Right renal pelvis (tissue), 4 donors: ENCODE measurements at places on chromosomes 7 and 10.

- no peak for DNase-seq
Measured at GRCh38 chr10:104096692-104097091, 11.0 kb upstream of the COL17A1 start.

DNA sequence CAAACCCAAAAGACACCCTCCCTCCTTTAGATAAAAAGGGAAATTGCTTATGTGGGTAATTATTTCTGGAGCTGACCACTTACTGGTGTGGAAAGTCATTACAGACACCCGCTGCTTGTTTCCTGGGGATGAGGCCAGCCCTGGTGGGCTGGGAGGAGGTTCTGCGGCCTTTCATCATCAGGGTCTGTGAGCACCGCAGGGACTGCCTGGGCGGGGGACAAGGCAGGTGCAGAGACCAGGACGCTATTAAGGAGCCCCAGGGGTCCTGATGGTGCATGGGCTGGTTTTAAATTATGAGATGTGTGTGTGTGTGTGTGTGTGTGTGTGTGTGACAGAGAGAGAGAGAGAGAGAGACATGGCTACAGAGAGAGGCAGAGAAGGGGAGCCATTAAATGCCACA is 171.2 kb downstream of the DNAJB6 start:
- DNase-seq = no peak

GRCh38 chr7:122383934-122384333 is 79.4 kb upstream of the FEZF1 start:
- no peak for DNase-seq

- DNase-seq = no peak
Measured at GRCh38 chr10:111999205-111999914, 184.2 kb downstream of the GPAM start.

DNA sequence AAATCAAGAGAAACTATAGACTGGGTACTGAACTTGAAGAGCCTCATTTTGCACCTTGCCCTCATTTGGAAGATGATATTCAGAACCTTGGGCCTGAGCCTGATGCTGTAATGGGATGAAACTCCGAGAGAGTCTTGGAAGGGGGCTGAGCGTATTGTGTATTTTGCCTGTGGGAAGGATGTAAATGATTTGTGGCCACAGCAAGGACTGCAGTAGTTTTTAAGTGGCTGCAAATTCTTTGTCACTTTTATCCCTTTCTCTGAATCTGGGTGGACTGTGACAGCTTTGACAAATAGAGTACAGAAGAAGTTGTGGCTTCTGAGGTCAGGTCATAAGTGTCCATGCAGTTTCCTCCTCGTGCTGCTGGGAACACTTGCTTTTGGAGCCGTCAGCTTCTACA is 221.2 kb downstream of the ADRA2A start:
- DNase-seq = no peak

- DNase-seq = no peak
Measured at GRCh38 chr7:16531707-16532106, 5.1 kb downstream of the LRRC72 start.

DNA sequence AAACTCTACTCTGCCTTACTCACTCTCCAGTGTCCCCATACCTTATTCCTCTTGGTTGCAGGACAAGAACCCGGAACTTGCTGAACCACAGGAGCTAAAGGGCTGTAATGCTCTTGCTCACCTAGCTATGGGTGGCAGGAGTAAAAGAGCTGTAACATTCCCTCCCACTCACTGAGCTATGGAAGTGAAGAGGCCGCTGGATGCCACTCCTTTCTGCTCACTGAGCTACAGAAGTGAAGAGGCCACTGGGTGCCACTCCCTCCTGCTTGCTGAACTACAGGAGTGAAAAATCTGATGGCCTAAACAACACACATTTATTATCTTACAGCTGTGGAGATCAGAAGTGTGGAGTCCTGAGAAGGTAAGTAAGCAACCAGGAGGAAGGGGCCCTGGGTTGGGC is 17.5 kb downstream of the MRPS24 start:
- DNase-seq = no peak

- DNase-seq = no peak
Measured at GRCh38 chr10:73910764-73911552, at the start of gene PLAU. TSS of gene PLAU (plus strand) at chr10:73911132. CDS start at chr10:73911556, 424 bp downstream.
